ENCODE measurements at places on chromosomes 3 and 15.

DNA sequence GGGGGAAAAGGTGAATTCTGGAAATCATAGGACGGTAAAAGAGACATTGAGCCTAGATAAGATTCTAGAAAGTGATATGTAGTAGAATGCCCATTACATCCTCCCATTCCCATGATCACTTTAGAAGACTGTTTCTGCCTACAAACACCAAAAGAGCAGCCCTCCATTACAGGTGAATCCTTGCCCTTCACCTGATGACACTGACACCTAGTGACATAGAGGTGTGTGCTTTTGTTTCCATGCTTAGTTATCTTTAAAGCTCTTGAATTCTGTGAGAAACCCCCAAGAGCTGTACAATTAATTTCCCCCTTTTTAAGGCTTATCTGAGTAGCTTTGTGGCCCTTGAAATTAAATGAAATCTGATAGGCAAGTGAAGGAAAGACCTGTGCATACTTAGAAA lies 8.3 kb upstream of the BBX start:
- no peak for DNase-seq

DNA sequence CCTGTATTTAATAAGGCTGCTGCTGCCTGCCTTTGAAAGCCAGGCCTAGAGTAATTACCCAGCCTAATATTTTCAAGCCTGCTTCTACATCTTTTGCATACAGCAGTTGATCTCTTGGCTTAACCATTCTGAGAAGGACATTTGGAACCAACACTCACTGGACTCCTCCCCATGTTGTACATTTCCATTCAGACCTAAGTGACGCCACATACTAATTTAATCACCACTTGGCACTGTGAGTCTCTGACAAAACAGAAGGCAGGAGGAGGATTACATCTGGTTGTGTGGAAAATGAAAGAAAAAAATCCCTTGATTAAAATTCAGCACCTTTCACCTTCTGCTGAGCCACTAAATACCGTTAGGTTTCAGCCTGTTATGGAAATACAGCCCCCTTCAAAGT lies 102.2 kb upstream of the ARRDC4 start:
- no peak for DNase-seq

DNA sequence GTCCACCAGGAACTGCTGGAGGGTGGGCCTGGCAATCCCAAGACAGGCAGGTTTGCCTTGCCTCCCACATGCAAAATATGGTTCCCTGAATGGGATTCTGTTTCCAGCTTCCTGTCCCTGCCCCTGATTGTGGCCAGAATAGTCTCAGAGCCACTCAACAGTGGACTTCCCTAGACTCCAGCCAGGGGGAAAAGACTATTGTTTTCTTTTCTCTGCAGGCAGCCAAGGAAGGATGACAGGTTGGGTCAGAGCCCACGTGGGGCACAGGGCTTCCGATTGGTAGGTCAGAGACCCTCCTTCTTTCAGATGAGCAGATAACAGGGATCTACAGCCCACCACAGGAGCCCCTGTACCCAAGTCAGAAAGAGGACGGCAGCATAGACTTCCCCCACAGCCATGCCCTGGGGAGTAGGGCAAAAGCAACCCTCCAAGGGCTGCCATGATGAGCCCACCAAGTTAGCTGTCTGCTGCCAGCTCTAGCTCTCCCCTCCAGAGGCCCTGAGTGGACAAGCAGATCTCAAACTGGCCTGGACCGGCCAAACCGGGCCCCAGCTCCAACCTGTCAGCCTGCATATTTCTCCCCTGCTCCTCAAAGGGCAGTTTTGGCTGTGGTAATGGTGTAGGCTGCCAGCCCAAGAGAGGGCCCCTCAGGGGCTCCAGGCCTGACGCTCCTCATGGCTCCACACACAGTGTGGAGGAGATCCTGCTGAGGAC lies 6.4 kb downstream of the TLR9 start:
- no peak for DNase-seq

- DNase-seq: no peak
Measured at GRCh38 chr3:30581982-30582381, 24.4 kb upstream of the TGFBR2 start.

DNA sequence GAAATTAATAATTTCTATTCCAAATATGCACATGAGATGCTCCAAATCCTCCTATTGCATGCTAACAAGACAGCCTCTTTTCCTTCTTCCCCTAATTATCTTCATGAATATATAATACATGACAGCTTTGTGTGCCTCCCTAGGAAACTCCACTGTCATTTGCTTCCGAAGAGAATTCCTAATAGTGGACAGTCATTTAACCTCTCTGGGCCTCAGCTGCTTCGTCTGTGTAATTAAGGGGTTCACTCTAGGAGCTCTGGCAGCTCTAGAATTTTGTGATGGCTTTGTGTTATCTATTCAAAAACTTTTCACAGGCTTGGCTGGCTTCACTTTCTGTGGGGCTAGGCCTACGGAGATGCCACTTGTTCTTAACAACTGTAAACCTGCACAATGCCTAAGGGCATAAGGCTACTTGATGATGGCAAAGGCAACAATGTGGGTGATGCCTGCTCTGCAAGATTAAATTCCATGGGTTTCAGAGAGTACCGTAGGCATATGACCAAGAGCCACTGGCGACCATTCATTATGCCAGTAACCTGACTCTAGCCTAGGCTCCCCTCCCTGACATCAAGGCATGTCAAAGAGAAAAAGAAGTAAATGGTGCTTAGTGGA lies 333.8 kb upstream of the UMPS start:
- DNase-seq: no peak

DNA sequence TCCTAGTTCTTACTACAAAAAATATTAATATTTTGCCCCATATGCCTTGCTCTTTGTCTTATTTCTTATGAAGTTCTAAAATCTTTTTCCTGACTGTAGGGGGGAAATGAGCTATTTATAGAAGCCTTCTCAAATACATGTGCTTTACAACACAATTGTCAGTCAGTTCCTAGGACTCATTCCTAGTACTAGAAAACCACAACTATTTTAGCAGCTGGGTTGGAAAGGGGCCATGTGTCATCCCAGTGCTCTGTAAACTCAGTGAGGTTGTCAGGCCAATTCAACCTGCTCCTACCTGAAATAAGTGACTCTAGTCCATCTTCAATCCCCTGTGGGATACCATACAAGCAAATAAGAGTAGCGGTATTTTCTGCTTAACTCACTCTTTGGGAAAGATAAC lies 153.8 kb downstream of the ULK4 start:
- peak; percentile 25 for DNase-seq

- DNase-seq: no peak
Measured at GRCh38 chr3:22419261-22419660, 668.3 kb upstream of the ZNF385D start.
